ENCODE measurements at places on chromosomes 5 and 9.

DNA sequence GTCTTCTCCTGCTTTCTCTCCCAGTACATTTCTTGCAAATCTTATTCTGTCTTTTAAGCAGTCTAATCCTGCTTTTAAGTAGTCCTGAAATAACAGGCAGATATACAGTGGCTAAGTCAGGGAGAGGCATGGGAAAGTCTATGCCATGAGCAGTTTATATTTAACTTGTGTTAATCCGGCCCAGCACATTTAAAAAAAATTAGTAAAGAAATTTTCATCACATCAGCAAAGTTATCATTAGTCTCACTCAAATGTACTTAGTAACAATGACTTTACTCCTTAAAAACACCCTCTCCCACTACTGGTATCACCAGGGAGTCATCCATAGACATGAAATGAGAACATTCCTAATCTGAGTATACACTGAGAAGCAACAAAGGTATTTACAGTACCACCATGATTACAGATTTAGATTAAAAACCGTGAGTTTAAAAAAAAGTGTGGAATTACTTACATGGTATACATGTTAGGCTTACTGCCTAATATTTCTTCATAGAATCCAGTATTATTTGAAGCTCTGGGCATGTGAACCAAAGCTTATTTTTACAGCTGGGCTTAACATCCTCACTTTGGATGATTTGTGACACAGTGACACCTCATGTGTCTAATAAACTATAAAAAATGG is 75.9 kb upstream of the DAB2 start:
- DNase-seq: no peak

DNA sequence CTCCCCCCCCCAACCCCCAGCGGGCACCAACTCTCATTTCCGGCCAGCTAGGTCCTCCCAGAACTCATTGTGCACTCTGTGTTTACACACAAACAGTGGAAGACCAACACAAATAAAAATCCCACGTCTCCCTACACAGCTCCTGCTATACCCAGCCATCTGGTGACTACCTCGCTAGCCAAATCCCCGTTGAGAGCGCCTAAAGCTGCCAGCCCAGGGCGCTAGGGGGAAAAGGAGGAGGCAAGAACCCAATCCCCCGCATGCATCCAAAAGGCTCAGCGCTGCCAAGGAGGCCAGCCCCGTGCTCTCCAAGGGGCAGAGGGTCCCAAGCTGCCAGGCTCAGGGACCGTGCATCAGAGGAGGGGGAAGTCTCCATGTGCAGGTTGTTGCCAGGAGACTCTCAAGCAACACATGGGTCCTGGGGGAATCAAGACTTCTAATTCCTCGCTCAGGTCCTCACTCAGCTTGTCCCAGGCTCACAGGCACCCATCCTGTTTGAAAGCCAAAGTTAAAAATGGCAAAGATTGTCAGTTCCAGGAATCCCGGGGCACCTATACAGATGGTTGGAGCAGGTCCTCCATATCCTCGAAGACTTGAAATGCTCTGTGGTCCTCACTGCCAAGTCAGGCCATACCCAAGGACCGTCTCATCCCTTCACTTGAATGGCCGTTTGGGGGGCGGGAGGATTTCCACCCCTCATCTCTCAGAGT is 2.7 kb downstream of the ASTN2 start:
- peak; percentile 47 for DNase-seq

DNA sequence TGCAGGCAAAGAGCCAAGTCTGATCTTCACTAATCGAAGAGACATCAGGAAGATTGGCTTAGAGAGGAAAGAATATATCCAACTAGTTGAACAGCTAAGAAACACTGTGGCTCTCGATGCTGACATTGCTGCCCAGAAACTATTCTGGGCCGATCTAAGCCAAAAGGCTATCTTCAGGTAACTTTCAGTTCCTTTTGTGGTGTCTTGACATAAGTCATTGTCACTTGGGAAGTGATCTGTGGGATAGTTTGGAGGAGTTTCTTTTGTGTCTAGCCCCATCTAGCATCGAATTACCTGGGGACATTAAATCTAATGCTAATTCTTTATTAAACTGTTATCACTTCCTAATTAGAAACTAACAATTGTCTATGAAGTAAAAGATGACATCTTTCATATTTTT is 24.0 kb downstream of the VLDLR start:
- DNase-seq: no peak

DNA sequence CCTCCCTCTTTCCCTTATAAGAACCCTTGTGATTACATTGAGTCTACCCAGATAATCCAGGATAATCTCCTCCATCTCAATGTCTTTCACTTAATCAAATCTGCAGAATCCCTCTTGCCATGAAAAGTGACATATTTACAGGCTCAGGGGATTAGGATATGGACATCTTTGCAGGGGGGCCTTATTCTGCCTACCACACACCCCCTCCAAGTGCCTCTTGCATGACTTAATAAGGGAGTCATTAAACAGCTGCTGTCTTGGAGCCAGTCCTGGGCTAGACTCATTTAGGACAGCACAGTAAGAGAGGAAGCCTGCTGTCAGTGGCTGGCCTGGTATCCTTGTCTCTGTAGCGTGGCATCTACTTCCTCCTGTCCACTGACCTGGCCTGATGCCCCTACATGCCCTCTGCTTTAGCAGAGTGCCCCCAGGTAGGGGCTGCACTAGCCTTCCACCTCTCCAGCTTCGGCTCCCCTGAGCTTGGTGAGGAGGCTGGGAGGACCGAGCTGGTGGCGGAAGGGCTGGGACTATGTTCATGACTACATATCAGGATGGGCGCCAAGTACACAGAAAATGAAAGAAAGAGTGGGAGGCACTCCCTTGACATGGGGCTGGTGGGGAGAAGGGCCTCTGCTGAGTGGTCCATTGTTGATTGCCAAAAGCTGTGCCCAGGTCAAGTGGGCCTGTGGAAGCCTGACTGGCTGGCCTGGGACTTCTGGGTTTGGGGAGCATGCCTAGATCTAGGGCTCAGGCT is 17.2 kb downstream of the ENHO start:
- DNase-seq: no peak

DNA sequence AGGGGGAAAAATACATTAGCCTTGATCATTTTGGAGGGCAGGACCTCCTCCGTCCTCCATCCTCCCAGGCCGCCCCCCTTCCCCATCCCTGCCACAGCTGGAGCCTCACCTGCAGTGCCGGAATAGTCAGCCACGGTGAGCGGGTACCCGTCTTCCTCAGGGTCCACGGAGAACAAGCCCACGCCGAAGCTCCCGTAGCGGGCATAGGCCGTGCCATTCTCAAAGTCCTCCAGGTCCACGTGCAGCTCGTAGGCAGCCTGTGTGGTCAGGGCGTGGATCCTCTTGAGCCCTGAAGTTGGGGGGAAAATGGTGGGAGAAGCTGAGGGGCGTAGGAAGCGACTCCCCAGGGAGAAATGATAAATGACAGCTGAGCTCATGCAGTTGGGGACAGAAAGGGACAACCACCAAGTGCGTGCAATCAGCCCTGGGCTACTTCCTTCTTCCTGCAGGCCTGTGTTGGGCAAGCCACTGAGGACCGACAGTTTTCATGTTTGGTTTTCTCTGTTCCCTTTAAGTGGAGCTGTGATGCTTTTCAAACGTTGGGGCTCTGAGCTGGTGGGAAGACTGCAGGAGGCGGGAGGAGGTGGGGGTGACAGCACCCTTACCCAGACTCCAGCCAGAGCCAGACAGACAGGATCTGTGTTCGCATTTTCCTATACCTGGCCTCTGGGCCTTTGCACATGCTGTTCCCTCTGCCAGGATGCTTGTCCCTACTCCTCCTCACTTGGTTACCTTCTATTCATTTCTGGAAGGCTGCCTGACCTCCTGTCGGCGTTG is 8.7 kb upstream of the QRFP start:
- DNase-seq: no peak

DNA sequence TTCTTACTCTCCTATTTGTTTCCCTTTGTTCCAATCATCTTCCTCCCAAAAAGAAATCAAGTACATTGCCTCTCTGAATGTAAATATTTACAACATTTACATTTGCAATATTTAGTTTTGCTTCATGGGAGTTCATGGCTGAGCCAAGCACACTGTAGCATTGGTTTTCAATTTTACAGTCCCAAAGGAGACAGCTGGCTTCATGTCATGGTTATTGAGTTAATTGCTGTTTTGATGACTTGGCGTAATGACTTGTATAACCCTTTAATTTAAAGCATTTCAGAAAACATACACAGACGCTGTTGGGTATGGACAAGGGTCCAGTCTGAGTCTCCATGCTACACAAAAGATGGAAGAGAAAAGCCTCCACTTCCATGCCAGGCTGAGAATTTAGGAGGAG is 25.6 kb upstream of the VLDLR start:
- DNase-seq: no peak

DNA sequence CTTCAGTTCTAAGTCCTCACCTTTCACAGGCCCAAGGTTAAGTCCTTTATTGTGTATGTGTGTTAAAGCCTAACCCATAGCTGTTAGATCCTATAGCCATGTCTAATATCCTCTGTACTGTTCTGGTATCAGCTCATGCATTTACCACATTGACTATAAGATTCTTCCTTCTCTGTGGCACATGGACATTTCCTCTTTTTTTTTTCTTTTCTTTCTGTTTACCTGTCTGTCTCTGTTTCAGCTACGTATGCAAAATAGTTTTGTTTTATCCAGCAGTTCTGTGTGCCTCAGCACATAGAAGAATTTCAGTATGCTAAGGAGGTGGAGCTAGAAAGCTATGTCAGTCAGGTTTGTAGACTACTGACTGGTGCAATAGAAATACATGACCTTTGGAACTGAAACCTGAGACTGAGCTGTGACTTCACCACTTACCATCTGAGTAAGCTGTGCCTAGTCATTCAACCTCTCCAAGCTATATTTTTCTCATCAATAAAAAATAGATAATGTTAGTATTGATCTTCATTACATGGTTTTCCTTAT is 155.6 kb upstream of the VLDLR start:
- DNase-seq: no peak

DNA sequence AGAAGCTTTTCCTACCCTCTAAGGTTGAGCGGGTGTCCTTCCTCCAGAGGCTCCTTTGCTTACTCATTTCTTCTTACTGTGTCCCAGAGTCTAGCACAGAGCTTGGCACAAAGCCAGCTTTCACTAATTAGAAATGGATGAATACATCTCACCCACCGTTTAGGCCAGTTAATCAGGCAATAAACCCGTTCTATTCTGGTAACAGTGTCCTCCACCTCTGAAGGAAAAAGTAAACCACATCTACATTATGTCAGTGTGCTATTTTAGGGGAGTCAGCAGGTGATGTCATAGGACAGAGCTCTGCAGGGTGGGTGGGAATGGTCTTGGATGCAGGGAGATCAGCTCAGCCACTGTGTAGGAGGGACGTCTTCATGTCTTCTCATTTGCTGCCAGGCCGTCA is 109.2 kb downstream of the OSTF1 start:
- DNase-seq: no peak

GRCh38 chr5:19920761-19921160 is 67.2 kb downstream of the CDH18 start:
- no peak for DNase-seq

- DNase-seq: no peak
Observed at GRCh38 chr9:131053896-131054295, 42.4 kb upstream of the AIF1L start.

DNA sequence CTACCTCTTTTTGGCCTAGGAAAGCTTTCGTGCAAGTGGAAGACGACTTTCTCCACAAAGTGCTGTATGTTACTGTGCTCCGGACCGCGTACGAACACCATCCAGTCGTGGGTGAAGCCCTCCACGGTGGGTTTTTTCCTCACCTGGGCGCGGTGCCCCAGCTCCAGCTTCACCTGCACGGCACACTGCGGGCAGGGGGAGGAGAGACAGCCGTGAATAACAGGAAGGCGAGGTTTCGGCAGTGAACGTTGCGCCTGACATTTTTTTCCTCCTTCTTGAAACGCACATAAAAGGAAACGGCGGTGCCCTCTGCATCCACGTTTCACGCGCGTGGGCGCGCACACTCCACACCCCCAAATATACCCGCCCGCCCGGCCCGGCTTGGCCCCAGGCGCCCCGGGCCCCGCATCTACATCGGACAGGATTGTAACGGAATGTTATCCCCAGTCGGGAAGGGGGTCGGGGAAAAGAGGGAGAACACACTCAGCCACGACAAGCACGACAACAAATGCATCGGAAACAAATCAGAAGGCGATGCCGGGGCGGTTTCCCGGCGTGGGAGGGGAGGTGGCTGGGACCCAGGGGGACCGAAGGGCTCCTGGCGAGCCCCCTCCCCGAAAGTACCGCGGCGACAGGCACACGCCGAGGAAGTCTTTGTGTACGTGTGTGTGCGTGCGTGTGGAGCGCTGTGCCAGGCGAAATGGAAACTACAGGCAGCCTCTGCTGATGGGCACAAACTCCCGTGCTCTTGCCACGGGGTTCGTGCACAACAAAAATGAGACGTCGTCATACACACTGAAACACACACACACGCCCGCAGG is 1.4 kb downstream of the MLLT3 start:
- peak; percentile 75 for DNase-seq

All from right cardiac atrium (tissue), 5 donors.